ENCODE measurements at places on chromosomes 7 and 10.

GRCh38 chr10:122091722-122092121 is 102.8 kb downstream of the TACC2 start:
- DNase-seq, result no peak

DNA sequence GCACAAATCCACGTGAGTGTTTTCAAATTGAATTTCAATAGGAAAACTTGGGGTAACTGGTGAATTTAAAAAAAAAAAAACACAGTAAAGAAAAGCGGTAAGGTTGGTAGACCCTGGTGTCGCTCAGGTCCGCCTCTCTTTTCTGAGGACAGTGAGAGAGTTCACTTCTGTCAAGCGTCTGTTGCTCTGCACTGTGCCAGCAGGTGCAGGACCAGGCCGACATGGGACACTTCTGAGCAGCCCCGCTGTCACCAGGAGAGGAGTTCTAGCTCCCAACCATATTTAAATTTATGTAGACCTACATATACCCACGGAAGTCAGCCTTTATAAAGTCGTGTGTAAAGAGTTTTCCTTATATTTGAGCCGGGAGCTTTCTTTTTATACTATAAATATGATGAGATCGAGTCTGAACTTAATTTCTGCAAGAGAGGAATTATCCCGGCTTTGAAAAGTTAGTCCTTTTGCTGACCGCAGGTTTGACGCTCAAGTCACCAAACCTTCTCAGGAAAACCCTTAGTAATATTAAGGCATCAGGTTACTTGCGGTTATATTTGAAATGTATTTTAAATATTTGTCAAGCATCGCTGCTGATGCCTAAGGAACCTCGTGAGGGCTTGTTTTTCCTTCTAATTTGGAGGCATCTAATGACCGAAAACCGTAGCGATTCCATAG is 531 bp downstream of the IKZF1 start:
- peak; percentile 45 for DNase-seq

DNA sequence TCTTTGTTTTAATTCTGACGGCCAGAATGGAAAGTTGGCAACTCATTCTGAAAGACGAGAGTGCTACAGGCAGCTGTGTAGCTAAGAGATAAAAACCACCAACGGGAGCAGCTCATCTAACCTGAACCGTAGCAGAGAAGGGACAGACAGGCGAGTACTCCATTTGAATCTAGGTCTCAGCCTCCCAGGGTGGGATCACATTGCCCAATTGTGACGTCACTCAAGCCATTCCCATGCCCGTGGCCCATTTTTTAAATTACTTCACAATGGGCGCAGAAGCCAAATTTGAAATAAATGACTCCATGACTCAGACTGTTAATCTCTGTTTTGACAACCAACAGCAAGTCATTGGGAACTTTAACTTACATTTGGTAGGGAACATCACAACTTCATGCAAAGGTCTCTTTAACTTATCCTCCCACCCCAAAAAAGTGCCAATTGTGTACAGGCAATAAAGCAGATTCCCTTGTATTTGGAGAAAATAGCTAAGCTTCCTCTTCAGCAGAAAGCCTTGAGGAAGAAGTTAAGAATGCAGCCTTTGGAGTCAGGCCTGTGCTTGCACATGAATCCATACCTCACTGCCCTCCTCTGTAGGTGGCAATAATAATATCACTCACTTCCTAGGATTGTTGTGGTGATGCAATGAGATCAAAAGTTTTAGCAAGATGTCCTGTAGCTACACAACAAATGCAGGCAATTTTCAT is 93.2 kb upstream of the KIF5B start:
- no peak for DNase-seq

DNA sequence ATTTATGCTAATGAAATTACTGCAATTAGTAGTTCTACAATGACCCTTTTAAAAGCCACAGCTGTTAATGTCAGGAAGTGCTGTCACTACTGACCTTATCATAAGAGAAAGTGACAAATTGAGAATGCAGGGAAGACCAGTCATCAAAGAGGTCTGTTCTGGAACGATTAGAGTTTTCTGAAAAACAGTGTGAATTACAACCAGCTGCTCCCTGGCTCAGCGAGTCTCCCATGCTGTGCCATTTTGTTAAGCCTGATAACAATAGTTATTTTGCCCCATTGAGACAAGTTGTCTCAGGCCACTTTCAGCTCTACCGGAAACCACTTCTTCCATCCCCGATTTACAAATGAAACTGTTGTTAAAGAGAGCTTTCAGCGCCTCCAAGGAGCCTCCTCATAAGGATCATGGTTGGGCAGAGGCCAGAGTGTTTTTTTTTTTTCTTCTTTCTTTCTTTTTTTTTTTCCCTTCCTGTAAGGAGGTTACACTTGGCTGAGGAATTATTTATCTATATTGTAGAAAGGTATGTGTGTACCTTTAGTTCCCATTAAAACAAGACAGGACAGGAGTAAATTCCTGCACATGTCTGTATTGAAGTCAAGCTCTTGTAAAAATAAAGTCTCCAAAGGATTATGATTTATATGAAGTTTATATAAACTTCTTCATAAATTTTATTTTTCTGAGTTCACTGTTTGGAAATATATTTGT is 173.6 kb downstream of the CDCA7L start:
- DNase-seq, result no peak

GRCh38 chr10:86849181-86849894 is 92.9 kb downstream of the BMPR1A start:
- DNase-seq, result no peak

GRCh38 chr10:11145495-11145855 is 127.8 kb downstream of the CELF2 start:
- DNase-seq, result peak; percentile 35

GRCh38 chr7:99559175-99559915 is 903 bp downstream of the ZNF655 start:
- no peak for DNase-seq

DNA sequence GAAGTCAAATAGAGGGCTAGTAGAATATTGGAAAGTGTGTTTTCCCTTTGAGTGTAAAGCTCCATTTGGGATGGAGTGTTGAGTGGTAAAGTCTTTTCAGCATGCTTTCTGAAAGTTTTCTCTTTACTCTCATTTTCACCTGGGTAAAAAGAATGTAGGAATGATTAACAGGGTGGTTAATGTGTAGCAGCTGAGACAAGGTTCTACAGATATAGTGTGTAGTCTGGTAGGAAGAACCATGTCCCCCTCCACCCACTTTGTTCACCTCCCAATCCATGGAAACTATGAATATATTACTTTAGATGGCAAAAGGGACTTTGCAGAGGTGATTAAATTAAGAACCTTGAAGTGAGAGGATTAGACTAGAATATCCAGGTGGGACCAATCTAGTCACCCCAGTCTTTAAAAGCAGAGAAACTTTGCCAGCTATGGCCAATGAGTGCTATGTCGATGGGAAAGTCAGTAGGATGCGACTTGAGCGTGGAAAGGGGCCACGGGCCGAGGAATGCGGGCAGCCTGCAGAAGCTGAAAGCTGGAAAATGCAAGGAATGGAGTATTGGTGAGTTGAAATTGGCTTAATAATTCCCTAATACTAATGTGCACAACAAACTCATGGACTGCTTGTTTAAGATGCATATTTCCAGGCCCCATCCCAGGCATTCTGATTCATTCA is 166.3 kb upstream of the AHR start:
- DNase-seq, result no peak

DNA sequence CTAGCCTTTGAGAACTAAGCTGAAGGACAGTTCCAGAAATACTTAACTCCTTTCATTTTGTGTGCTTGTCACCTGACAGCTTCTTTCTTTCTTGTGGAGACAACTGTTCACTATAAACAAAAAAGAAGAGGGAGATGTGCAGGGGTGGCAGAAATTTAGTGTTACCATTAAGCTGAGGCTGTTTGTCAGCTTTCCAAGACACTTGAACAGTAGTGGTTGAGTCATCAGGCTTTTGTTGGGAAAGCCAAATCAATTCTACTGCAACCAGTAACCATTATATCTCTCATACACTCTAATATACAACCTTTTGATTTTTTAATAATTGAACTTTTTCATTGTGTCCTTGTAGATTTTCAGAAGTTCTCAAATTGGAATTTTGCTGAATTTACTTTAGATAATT is 75.3 kb downstream of the POLL start:
- no peak for DNase-seq

DNA sequence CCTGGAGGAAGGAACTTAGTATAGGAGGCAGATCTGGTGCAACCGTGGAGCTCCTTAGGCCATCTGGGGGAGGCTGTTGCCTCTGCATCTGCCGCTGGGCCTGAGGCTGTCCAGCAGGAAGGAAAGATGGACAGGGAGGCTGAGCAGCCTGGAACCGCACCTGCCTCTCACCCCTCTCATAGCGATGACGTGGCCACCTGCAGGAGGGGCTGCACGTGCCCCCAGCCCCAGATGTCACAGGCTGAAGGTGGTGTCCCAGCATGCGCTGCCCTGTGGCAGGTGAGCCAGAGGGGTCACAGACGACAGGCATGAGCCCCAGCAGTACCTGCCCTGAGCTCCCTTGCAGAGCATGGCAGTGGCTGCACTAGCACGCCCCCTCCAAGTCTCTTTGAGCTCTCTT is 283.9 kb downstream of the ACTR3B start:
- DNase-seq, result no peak

- no peak for DNase-seq
Observed at GRCh38 chr10:84665883-84666463, 337.6 kb downstream of the CCSER2 start.

DNA sequence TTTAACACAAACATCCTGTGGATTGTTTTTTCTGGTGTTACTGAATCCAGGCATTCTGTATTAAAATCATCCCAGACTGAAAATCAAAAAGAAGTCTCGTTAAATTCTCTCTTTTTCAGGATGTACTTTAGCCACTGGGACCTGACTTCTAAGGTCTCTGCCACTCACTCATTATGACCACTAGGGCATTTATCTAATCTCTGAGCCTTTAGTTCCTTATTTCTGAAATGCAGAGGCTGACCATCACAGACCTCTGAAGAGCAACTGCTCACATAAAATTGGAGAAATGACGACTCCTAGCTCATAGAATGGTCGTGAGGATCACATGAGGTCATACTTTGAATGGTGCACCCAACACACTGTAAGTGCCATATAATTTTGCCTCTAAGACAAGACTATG is 63.2 kb downstream of the KCNMA1 start:
- no peak for DNase-seq

All from T-helper 17 cell (primary cell).